Right atrium auricular region (tissue), 2 donors: ENCODE measurements at places on chromosomes 1 and 21.

DNA sequence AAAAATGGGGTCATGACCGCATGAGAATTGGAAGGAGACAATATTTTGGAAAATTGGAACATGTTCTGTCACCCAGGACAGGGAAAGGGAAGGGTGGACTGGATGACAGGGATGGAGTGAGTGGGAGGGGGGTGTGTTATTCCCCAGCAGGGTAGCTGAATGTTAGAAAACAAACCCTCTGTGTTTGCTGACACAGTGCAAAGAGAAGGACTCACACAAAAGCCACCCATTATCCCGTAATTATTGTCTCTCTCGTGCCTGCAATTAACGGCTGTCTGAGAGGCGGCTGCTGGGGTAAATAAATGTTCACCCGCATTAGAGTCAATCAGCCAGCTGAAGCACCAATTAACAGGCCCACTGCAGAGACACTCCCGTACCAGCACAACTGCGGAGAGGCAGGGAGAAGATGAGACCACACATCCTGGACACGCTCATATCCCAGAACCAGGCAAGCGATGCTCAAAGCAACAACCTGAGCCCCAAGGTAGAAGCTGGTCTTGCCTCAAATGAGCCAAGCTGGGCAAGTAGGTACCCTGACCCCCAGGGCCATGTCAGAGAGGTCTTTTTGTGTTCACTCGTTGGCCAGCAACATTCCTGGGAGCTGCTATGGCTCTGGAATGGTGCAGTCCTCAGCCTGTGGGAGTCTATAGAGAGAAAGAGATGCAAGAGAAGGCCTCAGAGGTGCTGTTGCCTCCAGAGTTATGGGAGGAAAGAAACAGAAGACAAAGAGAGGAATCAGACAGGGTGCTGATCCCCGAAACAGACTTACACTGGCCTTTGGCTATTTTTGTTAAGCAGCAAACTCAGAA lies 19.4 kb downstream of the PLEKHA6 start:
- DNase-seq, result no peak

DNA sequence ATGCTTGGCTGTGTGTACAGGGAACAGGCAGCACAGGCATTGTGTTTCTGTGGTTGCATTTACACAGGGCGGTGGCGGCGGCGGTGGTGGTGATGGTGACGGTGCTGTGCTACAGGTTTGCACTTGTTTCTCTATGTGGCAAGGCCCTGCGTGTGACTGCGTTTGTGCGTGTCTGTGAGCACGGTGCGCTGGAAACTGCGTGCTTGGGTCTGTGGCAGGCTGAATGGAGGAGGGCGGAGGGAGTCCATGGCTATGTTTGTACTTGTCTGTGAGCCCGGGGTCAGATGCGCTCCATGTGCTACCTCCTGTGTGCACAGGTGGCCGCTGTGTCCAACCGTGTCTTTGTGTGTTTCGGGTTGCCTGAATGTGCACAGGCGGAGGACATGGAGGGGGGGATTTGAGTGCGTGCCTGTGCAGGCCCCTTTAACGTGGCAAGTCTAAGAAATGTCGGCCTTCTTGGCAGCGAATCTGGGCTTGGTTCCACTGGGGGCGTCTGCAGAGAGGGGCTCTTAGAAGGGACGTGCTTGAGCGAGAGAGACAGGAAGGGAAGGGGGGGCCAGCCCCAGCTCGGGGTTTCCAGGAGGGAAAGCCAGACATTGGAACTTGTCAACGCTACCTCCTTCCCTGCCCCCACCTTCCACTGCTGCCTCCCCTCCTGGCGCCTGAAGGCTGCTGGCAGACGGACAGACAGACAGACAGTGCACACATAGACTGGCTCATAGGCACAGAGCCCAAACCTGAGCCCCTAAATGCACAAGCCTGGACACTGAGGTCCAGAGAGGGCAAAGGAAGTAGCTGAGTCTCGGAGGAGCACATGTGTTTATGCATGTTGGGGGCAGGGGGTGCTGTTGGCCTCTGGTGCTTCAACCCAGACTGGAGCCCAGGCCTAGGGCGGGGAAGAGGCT lies 32.7 kb upstream of the WASF2 start:
- no peak for DNase-seq

GRCh38 chr21:44695184-44695583 lies 1.8 kb upstream of the KRTAP10-12 start:
- peak; percentile 46 for DNase-seq

DNA sequence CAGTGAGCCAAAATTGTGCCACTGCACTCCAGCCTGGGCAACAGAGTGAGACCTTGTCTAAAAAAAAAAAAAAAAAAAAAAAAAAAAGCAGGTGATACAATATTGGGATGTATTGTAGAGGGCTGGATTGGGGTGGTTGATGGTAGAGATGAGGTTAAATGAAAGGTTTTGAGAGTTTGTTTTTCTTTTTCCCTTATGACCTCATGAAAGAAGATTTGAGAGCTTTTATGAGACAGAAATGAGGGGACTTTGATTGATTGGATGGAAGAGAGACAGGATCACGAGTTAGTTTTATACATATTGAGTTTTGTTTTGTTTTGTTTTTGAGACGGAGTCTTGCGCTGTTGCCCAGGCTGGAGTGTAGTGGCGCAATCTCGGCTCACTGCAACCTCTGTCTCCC lies 27.1 kb downstream of the OSBPL9 start:
- DNase-seq, result no peak

DNA sequence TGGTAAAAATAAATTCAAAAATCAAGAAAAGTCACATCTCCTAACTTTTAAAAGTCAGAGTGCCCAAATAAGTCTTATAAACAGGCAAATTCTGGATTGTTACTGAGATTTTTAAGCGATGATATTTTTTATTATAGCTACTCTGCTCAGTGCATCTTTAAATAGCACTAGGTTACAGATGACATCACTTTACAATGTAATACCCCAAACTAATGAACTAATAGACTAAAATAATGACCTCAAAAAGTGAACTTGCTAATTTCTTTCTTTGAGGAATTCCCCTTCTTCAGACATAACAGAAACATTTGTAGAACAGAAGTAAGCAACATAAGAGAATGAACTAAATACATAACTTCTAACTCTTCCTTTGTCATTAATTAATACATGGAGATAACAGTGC lies 33.0 kb upstream of the ACTA1 start:
- DNase-seq, result no peak

DNA sequence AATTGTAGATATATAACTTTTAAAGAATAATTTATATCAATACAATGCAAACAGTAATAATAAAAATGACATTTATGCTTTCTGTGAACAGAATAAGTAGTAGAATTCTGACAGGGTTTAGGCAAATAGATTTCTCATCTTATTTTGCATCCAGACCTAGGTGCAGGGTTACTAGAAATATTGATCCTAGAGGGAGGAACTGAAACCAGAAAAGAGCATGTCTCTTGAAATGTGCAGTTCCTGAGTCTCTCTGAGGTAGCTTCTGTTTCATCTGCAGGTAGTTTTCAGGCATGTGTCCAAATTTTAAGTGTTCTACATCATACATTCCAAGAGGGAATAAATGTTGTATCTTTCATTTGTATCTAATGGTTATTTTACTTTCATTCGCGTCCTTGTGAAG lies 631.9 kb upstream of the ADGRL4 start:
- no peak for DNase-seq

GRCh38 chr1:110648417-110648816 lies 26.3 kb downstream of the KCNA3 start:
- no peak for DNase-seq
